Right hindlimb (tissue), 1 donor: ENCODE measurements at places on chromosomes 2 and 18.

DNA sequence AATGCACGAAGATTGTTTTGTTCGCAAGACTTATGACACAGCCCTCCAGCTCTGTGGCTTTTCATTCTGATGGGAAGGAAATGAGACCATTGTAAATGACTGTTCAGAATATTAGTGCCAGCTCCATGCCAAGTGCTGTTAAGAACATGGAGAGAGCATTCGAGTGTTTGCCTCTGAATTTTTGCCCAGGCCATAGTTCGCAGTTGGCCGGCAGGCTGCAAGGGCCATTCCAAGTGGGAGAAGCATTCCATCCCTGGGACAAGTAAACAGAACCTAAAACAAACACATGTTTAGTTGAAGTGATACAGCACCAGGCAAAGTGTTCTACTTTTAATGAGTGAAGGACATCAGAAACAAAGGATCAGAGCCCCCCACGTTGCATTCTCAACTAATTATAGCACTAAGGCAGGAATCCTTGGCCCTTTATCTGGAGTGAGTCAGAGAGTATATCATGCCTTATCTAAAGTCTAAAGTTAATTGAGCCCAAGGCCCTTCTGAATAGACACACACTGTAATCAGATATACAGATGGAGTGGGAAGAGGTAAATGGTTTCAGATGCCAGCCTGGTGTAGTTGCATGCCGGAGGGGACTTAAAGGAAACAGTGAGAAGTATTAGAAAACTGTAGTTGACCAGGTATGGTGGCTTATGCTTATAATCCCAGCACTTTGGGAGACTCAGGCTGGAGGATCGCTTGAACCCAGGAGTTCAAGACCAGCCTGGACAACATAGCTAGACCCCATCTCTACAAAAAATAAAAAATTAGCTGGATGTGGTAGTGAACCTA is 53.3 kb downstream of the NEDD4L start:
- DNase-seq, result no peak

DNA sequence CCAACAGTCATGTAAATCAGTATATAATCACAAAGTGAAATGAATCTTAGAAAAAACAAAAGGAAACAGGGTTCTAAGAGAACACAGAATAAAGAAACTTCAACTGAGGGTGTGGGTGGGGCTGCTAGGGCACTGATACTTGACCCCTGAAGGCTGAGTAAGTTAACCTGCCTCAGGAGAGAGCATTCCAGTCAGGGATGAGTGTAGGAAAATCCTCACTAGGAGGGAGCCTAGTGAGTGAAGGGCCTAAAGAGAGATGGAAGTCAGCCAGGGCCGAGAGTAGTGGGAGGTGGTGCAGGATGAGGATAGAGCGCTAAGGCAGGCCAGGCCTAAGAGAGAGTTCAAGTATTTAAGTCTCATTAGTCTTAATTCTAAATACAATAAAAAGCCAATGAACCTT is 342.6 kb downstream of the SATB2 start:
- no peak for DNase-seq

GRCh38 chr2:106039634-106040315 is 154.3 kb downstream of the UXS1 start:
- DNase-seq, result no peak

- no peak for DNase-seq
Observed at GRCh38 chr2:143205106-143205764, 76.0 kb downstream of the ARHGAP15 start.

DNA sequence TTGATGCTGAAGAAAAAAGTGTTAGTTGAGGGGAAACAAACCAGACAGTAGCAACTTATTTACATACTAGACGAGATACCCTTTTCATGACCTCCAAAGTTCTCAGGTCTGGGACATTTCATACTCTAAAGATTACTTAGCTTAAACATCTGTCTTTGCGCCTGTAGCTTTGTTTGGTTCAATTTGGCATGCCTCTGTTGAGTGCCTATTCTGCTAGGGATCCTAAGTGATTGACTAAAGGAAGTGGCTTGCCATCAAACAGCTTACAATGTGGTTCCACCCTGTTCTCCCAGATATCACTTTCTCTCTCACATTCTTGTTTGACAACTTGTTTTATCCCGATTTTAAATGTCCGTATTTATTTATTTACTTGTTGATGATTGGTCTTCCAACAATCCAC is 488.8 kb downstream of the PARD3B start:
- no peak for DNase-seq
